ENCODE measurements at places on chromosomes 5 and 9.

- no peak for DNase-seq
These were observed 70.4 kb downstream of the ARHGAP26 start for GRCh38 chr5:142840575-142840974.

GRCh38 chr9:84300271-84300670, 40.3 kb downstream of the SLC28A3 start:
- DNase-seq: no peak

- no peak for DNase-seq
These were observed 104.2 kb downstream of the RAB3C start for GRCh38 chr5:58687079-58687478.

DNA sequence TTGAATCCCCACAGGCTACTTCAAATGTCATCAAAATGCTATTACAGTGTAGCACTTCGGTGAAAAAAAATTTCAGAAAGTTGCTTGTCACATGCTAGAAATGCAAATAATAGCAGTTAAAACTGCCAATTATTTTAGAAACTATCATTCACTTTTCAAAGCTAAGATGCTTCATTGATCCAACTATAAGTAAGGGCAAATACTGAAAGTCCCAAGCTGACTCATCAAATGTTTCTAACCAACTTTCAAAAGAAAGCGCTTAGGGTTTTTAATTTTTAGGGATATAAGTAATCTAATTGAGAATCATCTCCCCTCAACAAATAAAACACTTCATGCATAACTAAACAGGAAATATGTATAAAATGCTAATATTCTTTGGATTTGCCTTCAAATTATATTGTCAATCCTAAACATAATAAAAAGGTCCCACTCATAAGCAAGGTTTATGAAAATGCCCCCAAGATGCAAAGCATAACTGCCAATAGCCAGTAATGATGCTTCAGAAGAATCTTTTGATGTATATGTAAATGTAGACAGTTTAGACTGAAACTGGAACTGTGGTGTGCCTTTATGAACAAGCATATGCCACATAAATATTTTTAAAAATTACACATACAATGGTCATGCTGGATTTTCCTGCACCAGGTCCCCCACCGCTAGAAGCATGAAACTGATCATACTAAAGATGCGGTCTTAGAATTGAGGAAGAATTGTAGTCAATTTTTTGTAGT, 12.2 kb downstream of the ACTL7A start:
- DNase-seq: no peak

- DNase-seq: no peak
These were observed 26.4 kb downstream of the ARHGAP26 start for GRCh38 chr5:142796492-142797109.

GRCh38 chr9:16683326-16683725, 187.1 kb downstream of the BNC2 start:
- no peak for DNase-seq

GRCh38 chr5:1720396-1721110, 79.1 kb downstream of the MRPL36 start:
- DNase-seq: no peak

DNA sequence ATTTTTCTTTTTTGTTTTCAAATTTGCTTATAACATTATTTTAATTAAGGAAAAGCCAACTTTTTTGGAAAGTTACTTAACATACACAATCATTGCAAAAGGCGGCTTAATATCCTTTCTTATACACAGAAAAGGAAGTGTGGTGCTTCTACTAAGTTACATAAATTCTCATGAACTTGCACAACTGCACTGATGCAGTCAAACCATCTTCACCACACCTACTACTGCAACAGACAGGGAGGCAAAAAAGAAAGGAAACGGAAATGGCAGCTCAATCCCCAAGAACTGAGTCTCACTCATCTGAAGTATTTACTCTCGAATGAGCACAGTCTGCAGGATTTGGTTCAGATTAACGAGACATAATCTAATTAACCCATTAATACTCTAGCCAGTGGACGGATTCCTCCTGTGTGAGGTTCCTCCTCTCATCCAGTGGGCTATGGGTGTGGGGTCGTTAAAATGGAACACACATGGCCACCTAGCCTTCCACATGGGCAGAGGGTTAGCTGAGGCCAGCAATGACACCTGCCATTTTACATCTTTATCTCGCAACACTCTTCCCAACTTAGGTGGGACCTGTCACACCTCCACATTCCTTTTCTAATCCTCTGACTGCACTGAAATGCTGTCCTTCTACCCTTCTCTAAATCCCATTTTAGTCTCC, 30.0 kb downstream of the GOLM1 start:
- no peak for DNase-seq

GRCh38 chr9:133634081-133634691, 2.0 kb upstream of the DBH start:
- DNase-seq: peak; percentile 84

DNA sequence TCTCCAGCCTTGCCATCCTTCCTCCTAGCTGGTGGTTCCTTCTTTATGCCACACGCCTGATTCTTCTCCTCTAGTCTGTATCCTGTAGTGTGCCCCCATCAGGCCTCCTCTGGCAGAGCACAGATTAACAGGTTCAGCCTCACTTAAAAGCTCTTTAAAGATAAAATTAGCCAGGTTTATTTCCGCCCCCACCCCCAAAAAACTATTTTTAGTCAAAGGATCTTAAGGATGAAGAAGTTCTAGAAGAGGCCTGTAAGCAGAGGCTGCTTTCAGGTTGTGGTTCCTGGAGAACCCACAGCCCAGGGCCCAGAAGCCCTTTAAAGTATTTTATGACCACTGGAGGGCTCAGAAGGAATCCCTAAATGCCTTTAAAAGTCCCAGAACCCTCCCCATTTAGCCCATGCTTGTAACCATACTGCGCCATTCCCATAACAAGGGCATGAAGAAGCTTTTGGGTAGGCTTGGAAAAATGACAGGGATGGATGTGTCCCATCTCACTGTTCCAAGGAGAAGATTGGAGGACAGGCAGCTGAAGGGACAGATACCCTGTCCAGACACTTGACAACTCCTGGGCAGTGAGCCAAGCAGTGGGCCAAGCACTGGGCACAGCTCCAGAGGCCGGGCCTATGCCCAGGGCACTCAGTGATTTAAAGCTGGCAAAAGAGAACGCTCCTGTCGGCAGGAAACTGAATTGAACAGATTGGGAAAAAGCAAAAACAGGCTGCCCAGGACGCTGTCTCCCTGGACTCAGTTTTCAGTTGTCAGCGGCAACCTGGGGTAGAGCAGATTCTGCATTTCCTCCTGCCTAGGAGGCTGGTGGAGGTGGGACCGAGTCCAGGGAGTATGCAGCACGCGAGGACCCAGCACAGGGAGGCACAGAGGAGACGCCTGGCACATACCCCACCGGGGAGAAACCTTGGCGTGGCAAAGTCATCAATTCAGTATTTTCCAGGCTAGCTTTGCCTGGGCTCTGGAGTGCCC, 106.3 kb upstream of the SSBP2 start:
- peak; percentile 15 for DNase-seq

DNA sequence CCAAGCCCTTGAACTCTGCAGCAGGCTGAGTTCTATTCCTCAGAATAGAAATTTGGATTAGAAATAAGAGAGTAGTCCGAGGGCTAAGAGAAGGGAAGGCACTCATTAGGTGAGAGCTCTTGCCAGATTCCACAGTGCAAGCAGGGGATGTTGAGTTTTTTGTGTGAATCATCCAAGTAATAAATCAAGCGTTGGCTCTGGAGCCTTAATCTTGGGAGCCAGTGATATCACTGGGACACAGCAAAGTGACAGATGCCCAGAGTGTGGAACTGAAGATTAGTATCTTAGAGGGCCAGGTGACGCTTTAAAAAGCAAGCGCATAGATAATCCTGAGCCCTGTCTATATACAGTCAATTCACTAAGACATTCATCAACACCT, 60.3 kb downstream of the FOXD1 start:
- peak; percentile 71 for DNase-seq

DNA sequence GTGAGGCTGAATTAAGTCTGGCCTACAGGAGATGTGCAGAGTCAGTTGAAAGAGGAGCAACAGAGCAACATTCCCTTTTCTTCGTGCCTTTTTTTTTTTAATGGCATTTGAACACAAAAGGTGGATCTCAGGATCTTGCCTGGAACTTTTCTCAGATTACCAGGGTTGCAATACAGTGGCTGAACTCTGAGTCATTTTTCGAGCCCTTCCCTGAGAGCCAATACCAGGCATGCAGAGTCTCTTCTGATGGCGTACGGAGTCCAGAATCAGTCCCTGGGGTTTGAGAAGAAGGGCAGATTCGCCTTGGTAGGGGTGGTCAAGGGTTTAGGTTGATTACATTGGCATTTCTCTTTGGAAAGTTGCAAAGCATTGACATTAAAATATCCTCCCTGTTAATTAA, 271.5 kb downstream of the GAS1 start:
- no peak for DNase-seq

DNA sequence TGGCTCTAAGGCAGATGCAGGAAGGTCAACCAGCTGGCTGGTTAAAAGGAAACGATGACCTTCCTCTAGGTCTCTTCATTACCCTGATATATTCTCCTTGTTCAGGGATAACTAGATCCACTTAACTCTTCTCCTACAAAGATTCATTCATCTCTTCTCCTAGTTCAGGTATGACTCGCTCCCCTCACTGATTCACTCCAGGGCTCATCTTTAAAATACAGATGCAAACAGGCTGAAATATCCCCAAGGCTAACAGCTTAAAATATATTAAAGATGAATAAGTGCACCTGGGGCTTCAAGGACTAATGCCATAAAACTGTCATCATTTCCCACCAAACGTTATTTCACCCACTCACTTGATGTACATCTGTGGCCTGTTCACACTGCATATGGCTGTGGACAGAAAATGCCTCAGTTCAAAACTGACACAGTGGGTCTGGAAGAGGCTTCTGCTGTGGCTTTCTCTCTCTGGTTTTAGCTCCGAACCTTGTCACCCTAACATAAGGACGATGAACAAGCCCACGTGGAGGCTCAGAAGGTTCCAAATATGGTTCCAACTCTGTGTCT, 366.9 kb downstream of the DEPDC1B start:
- DNase-seq: no peak

GRCh38 chr9:121822093-121823085, 171.0 kb downstream of the DAB2IP start:
- peak; percentile 91 for DNase-seq

DNA sequence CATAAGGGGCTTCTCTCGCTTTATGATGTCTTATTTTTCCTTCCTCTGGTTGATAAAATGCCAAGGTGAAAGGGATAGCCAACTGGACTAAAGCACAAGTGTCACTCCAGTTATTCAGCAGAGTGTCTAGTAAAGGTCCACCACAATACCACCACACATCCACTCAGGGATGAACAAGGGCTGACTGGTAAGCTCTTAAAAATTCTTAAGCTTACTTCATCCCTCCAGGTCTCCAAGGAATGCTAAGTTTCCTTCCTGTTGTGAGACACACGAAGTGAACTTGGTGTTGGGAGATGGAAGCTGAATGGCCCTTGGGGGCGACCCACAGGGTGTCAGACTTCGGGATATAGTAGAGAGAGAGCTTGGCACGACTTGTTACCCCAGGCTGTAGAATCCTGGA, 3.2 kb upstream of the HMGCS1 start:
- no peak for DNase-seq

Data from NCI-H2171 treated with DMSO at 0.1 percent for 48 hours (cell line).